ENCODE measurements at places on chromosomes 6 and 20.

DNA sequence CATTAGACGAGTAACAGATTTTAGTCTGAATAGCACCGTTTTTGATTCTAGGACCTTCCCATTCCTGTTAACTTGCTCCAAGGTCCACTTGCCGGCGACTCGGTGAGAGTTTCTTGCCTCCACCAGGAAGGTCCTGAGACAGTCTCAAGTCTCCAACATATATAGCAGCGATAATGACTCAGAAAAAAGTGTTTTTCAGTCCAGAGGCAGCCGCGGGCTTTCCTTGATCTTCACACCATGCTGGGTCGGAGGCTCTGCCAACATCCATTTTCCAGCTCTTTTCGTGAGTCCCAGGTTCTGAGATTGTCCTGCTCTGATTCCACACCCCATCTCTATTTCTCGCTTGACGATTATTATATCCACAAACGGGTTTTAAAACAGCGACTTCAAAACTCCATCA is 170.5 kb downstream of the GPX5 start:
- no peak for DNase-seq

DNA sequence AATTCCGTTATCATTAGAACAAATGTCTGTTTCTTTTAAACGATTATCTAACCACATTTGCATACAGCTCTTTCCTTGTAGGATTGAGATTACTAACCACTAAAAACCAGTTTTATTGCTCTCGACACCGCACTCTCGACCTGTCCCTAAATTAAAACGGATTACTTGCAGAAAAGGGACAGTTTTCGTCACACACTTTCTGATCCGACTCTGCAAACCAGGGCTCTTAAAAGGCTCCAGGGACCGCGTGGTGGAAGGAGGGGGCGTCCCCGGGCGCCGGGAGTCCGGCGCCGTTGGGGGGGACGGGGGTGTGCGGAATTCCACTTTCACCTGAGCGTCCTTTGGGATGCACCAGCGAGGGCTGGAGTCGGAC is 731 bp downstream of the MAK start:
- DNase-seq, result no peak

- DNase-seq, result no peak
Measured at GRCh38 chr6:55438203-55438602, 110.9 kb downstream of the GFRAL start.

DNA sequence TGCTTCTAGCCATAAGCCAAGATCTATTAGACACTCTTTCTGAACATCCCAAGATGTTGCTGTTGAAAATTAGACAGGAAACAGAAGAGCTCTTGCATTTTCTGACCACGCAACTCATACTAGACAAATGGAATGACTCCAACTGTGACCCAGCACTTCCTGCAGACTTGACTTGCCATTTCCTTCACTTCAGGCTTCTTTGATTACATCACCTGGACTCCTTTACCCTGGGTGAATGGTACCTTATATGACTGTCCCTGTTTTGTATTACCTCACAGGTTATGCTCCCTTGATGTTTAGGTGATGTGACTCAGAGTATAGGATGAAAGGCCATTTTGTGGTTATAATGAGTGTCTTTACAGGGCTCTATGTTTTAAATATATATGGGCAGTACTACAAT is 236.1 kb downstream of the BMP2 start:
- no peak for DNase-seq

GRCh38 chr6:148984531-148985056 is 237.8 kb downstream of the UST start:
- DNase-seq, result no peak

DNA sequence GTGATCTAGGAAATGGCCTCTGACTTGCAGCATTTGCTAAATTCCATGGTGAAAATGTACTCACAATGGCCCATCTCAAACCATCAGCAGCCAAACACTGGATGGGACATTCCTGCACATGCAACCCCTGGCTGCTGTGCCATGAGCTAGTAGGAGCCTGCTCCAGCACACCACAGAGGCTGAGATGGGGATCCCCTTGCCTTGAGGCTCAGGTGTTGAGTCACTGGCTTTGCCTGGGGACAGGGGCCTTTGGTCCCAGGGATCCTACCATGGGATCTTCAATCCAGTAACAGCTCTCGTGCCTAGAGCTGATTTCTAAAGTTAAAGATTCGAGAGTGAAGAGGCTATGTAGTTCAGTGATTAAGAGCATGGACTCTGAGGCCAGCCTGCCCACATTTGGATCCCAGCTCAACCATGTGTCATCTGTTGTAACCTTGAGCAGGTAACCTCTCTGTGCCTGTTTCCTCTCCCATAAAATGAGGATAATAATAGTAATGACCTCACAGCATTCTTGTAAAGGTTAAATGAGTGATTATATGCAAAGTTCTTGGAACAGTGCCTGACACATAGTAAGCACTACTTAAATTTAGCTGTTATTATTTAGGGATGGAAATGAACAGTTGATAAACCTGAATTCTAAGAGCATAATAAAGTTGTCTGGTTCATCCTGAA is 16.4 kb downstream of the FOXQ1 start:
- DNase-seq, result no peak

DNA sequence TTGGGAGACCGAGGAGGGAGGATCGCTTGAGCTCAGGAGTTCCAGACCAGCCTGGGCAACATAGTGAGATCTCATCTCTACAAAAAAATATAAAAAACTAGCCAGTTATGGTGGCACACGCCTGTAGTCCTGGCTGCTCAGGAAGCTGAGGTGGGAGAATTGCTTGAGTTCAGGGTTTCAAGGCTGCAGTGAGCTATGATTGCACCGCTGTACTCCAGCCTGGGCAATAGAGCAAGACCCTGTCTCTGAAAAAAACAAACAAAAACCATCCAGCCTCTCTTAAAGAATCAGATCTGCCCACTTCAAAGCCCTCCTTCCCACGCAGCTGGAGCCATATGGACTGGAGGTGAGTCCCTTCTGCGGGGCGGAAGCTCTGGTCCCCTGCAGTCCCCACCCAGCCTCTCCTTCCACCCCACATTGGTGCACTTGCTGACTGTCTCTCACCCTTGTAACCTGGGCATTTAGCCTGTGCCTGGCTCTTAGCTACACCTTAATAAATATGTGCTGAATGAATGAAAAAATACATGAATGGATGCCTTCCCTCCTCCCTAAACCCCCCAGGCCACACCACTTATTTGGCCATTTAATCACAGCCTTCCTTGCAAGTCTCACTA is 7.2 kb upstream of the PARD6B start:
- no peak for DNase-seq

DNA sequence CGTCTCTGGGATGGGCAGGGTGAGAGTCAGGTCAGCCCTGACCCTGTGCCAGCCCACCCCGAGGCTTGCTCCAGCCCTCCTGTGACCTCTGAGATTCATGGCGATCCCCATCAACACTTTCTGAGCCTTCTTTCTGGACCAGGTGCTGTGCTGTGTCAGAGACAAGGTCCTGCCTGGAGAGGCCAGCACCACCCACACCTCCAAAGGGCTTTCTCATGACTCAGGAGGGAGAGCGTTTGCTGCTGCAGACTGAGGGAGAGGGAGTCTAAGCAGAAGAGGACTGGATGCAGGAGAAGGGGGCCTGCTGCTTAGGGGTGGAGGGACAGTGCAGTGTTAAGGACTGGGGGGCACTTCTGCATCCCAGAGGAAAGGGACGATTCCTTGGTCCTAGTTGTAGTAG is 193.5 kb downstream of the LRFN2 start:
- DNase-seq, result no peak

DNA sequence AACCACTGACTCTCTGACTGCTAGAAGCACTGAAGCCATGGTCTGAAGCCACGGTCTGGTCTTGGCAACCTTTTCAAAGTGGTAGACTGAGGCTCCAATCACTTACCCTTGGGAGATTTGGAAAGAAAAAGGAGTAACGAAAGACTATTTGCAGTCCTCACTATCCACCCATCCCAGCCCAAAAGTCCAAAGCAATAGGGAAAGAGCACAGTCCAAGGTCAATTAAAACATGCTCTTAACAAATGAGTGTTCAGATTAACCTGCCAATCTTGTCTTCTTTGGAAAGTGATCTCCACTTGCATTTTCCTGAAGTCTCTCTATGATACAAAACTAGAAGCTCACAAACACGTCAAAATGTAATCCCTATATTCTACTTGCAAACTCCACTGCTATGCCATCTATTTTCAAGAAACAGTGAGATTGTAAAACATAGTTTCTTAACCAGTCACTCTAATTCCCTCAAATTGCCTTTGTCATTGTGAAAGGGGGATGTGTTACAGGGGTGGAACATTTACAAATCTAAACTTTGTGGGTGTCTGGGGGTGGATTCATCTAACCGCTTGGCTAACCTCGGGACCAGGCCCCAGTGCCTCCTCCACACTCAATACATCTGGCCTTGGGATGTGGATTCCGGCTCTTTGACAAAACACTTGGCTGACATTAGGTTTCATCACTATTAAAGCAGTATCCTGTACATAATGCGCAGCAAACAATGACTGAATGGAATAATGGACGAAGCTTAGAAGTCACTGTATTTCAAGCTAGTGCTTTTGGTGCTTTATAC is 56.4 kb downstream of the B4GALT5 start:
- no peak for DNase-seq

- no peak for DNase-seq
Measured at GRCh38 chr20:62293111-62293784, 9.5 kb upstream of the ADRM1 start.

DNA sequence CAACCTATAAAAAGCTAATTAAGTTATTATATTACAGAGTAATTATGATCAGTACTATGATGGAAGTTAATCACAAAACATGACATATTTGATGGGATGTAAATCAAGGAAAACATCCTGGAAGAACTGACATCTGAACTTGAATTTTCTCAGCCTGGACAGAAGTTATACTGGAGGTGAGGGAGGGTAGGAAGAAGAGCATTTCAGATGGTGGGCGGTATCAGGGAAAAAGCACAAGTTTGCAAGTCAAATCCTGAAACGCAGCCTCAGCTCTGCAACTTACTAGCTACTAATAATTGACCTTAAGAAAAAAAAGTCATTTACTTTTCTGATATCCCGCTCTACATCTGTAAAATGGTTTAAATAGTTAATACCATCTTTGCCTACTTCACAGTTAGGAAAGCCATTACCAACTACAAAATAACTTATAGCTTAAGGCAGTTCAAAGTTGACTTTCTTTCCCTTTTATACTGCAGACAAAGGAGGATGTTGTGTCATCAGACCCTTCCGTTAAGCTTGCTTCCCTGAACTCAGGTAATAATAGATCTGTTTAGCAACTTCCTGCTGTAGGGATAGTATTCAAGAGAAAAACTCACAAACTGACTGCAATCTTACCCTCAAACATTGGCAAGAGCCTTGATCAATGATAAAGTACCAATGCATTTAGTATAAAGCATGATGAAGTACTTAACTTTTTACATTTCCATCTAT is 21.0 kb downstream of the NOL7 start:
- no peak for DNase-seq

DNA sequence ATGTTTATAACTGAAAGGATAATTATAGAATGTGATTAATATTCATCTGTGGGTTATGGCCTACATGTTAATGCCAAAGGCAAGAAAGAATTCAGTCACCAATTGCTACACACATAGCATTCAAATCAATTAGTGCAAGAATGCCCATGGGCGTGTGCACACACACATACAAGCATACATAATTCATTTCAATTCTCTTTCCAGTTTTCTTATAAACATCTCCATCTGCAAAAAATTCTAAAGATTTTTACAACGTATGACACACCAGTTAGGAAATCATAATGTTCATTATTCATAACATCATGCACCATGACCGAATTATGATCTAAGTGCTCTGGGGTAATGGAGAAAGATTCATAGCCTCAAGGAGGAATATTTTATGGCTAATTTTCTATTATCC is 111.0 kb upstream of the ADTRP start:
- DNase-seq, result no peak

GRCh38 chr20:17226410-17227218 is at the start of gene PCSK2:
TSS of gene PCSK2 (plus strand) at chr20:17227040. CDS start at chr20:17227306, 266 bp downstream.
- DNase-seq, result no peak

- peak; percentile 44 for DNase-seq
Measured at GRCh38 chr20:32743237-32744112, at the start of gene COMMD7. TSS of gene COMMD7 (minus strand) at chr20:32743467. CDS start at chr20:32743391, 76 bp downstream.

DNA sequence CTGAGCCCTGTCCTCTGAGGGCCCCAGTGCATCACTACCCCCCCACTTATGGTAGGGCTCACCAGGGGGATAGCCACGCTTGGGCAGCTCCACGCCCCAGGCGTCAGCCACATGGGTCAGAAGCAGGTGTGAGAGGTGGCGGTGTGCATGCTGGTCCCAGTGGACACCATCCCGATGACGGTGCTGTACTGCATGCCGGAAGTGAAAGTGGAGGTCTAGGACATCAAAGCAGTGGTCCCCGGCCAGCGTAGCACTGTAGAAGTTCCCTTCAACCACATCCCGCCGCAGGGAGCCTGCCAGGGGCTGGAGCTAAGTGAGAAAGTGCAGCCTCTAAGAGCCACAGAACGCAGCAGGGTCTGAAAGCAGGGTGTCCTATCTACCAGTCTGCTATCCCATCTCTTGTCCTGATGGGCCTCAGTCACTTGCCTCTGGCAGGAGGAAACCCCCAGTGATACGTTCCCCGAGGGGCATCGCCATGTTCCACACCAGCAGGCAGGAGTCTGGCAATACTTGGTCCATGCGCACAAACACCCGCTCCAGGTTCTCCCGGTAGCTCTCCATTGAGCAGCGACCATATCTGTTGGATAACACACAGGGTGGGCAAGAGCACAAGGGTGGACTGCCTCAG is 2.2 kb downstream of the PCED1A start:
- no peak for DNase-seq

- no peak for DNase-seq
Measured at GRCh38 chr6:747028-747427, 54.1 kb upstream of the EXOC2 start.

- no peak for DNase-seq
Measured at GRCh38 chr6:36132246-36132895, 2.1 kb downstream of the MAPK13 start.

- DNase-seq, result no peak
Measured at GRCh38 chr6:82902290-82902689, 163.4 kb downstream of the UBE3D start.

DNA sequence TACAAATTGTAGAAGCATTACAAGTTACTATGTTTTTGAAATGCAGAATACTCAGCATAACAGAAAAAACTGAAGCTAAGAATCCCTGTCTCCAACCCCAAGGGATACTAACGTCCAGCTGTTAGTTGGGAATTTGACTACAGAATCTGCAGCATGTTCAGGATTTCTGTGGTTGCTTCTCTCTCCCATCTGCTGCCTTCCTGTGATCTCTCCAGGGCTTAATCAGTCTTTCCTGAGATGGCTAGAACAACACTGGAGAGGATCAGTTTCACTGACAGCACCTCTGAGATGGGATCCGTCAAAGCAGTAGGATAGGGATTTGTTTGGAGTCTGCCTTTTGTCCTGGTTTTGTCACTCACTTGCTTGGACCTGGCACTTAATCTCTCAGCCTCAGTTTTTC is 73.3 kb upstream of the NUP153 start:
- DNase-seq, result no peak

GRCh38 chr6:1604158-1605003 is 5.3 kb upstream of the FOXC1 start:
- DNase-seq, result peak; percentile 54
